Sigmoid colon (tissue), 7 donors: ENCODE measurements at places on chromosomes 3 and 15. TPM values are rescaled to one million over a fixed set of nuclear protein-coding genes. Genes with fewer than 3 reads are reported as not detected.

ADCY5 gene
- 75.6 TPM for total RNA-seq

DNA sequence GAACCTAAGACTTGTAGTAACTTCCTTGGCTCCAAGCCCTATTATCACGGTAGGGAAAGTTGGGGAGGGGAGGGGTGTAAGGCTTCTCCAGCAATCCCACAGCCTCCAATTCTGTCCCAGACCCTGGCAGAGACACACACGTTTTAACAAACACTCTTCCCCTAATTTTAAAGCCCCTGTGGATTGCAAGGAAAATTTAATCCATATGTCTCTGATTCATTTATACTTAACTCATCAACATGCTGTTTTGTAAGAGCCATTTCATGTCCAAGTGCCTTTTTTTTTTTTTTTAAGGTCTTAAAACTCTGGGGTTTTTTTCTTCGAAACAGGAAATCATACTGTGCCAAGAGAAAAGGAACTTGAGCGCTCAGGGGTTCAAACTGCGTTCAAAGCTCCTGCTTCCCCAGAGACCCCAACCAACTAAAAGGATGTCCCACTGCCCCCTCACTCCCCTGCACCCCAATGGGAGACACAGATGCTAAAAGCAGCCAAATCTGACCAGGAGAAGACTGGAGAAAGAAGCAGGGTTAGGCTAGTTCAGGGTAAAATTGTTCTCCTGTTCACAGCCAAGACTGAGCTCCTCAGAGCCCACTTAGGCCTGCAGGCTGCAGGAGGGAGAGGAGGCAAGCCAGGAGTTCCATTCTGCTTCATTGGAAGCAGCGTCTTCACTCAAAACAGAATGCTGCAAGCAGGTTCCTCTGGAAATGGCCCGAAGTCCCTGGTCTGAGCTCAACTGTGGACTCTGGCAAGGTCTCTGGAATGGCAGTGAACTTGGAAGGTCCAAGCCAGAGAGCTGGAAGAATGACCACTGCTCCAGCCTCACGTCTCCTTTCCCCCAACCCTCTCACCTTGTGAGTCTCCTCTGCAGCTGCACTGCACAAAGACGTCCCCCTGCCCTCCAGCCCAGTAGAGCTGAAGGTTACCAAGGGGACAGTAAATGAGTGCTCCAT is 172.5 kb downstream of the NTRK3 start:
- H3K36me3 ChIP-seq, result no peaks in the 10 kb centered on the region

GRCh38 chr3:196641333-196642054 is 2.0 kb downstream of the NRROS start:
- no peak for DNase-seq

DNA sequence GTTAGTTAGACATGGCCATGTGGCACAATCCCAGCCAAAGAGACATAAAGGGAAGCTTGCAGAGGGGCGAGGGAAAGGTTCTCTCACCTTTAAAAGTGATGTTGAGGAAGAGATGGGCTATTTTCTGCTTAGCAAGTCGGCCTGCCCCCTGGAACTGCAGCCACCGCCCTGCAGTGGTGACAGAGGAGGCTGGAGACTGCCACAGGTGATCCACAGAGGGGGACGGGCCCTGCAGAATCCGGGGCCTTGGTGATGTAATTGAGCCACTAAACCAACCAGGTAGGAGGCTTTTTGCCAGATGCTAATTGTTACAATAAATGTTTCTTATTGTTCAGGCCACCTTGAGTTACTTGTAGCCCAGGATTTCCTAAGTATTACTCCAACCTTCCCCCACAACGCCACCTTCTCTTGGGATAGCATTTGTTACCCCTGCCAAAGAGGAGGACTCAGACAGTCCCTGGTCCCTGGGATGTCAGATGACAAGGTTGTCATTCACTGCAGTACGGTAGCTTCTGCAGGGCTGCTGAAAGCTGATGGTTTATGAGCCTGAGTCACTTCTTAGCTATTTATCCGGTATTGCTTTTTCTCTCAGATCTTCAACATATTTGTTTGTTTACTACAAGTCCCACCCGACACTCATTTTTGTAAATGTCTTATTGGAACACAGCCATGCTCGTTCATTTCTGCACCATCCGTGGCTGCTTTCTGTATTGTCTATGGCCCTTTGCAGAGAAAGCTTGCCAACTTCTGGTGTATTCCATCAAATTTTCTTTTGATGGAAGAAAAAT is 63.3 kb upstream of the SEC61A1 start:
- H3K36me3 ChIP-seq, result no peaks in the 10 kb centered on the region
- H3K4me3 ChIP-seq, result no peak overlapping the region
- no peak overlapping the region for H3K27ac ChIP-seq
- H3K4me1 ChIP-seq, result no peaks in the 10 kb centered on the region
- H3K27me3 ChIP-seq, result no peaks in the 10 kb centered on the region

DNA sequence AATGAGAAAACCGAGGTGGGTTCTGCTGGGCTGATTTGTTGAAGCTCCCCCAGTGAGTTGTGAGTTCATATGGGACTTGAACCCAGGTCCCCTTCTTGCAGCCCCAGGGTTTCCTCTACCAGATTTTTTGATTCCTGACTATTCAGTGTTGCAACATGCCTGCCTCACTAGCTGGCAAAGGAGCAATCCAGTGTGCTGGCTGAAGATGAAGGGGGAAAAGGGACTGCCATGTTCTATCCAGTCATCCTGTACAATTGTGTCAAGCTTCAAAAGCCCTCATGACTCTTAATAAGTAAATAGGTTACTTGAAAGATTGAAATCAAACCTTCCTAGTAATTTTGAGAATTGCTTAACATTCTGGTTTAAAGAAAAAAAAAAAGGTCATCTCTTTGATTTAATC is 211.5 kb upstream of the TP63 start:
- H3K27me3 ChIP-seq, result no peaks in the 10 kb centered on the region
- no peak overlapping the region for H3K4me3 ChIP-seq
- DNase-seq, result no peak
- no peaks in the 10 kb centered on the region for H3K36me3 ChIP-seq
- no peak overlapping the region for H3K27ac ChIP-seq

- peak; percentile 25 for DNase-seq
Observed at GRCh38 chr3:10716964-10717363, 99.1 kb upstream of the SLC6A11 start.

DNA sequence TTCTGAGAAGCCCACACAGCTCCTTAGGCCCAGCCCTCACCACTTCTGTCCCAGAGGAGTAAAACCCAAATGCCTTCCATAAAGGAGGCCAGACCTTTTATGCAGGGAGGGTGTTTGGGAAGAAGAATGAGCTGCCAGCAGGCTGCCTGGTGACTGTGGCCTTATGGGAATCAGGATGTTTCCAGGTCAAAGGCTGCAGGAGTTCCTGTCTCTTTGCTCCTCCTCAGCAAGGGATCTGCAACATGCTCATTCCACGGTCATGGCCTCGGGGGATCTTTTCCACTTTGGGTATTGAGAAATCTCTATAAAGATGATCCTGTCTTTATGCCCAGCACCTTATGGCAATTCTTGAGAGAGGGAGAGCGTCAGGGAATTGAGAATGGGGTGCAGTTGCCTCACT is 25.2 kb upstream of the MAGEF1 start:
- H3K27ac ChIP-seq, result no peak overlapping the region
- no peaks in the 10 kb centered on the region for H3K27me3 ChIP-seq
- H3K4me3 ChIP-seq, result no peak overlapping the region
- H3K36me3 ChIP-seq, result no peaks in the 10 kb centered on the region
- H3K4me1 ChIP-seq, result peaks cover 7% of the 10 kb centered on the region

RPSA gene
- 1,538 TPM for total RNA-seq

GRCh38 chr3:65030847-65031463 is 343.2 kb upstream of the ADAMTS9 start:
- no peaks in the 10 kb centered on the region for H3K4me1 ChIP-seq
- H3K4me3 ChIP-seq, result no peak overlapping the region
- H3K27ac ChIP-seq, result no peak overlapping the region
- no peaks in the 10 kb centered on the region for H3K27me3 ChIP-seq

- H3K4me1 ChIP-seq, result no peaks in the 10 kb centered on the region
- no peaks in the 10 kb centered on the region for H3K27me3 ChIP-seq
- no peak for DNase-seq
- H3K27ac ChIP-seq, result no peak overlapping the region
Observed at GRCh38 chr3:36258421-36258820, 121.9 kb upstream of the STAC start.

- no peaks in the 10 kb centered on the region for H3K27me3 ChIP-seq
- H3K27ac ChIP-seq, result peak overlapping the region; percentile 75
- no peak overlapping the region for H3K4me3 ChIP-seq
- H3K4me1 ChIP-seq, result peaks cover 27% of the 10 kb centered on the region
- H3K36me3 ChIP-seq, result no peaks in the 10 kb centered on the region
Observed at GRCh38 chr3:57068437-57069089, 8.1 kb downstream of the SPATA12 start.

GRCh38 chr15:67839499-67839928 is 331 bp downstream of the RNU6-1 start:
- peaks cover 15% of the 10 kb centered on the region for H3K27me3 ChIP-seq
- H3K4me1 ChIP-seq, result peaks cover 62% of the 10 kb centered on the region
- peak overlapping the region; percentile 89 for H3K4me3 ChIP-seq
- DNase-seq, result peak; percentile 60
- H3K27ac ChIP-seq, result peak overlapping the region; percentile 99

- DNase-seq, result no peak
- H3K27ac ChIP-seq, result no peak overlapping the region
- H3K27me3 ChIP-seq, result no peaks in the 10 kb centered on the region
- H3K4me1 ChIP-seq, result no peaks in the 10 kb centered on the region
- H3K4me3 ChIP-seq, result no peak overlapping the region
Observed at GRCh38 chr3:147153830-147154539, 252.4 kb downstream of the ZIC4 start.

DNA sequence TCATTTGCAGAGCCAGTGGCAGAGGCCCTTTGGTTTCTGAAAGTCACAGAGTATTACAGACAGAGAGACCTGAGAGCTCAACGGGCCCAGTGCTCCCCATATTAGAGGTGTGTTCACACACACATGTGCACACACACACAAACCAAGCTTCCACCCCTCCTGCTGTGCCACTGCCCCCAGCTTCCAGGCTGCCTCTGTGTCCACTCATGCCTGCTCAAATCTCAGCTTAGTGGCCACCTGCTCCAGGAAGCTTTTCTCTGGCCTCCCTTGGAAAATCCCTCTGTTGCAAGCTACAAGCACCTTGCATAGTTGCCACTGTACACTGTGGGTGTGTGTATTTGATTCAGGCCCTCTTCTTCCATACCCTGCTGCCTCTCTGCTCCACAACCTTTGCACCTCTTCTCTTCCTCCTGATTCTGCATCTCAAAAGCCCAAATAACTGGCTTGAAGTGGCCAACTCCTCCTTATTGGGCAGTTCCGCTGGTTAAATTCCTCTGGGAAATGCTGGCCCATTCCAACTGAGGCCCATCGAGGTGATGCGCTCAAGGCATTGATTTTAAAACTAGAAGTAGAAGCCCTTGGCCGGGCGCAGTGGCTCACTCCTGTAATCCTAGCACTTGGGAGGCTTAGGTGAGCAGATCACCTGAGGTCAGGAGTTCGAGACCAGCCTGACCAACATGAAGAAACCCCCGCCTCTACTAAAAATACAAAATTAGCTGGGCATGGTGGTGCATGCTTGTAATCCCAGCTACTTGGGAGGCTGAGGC is 23.0 kb downstream of the MESD start:
- no peaks in the 10 kb centered on the region for H3K27me3 ChIP-seq
- H3K4me1 ChIP-seq, result peaks cover 21% of the 10 kb centered on the region
- H3K4me3 ChIP-seq, result no peak overlapping the region
- H3K27ac ChIP-seq, result no peak overlapping the region
